Common myeloid progenitor, CD34-positive (primary cell): ENCODE measurements at places on chromosomes 7 and 10.

DNA sequence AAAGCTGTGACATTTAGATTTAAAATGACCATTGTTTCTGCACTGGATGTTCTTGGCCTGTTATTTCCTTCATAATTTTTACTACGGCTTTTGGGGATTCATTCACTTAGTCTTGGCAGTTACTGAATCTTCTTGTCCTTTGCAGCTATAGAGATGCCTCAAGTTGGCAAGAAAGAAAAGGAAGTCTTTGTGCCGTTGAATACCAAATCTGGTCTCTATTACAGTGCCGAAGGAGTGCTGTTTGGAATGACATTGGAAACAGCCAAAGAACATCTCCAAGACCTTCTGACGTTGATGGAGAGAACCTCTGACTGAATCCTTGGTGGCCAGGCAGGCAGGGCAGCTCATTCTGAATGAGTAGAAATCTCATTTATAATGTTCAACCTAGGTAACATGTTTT lies 54.3 kb upstream of the NRP1 start:
- DNase-seq: no peak

- no peak for DNase-seq
Measured at GRCh38 chr7:149830997-149831740, 7.0 kb upstream of the ZNF862 start.

DNA sequence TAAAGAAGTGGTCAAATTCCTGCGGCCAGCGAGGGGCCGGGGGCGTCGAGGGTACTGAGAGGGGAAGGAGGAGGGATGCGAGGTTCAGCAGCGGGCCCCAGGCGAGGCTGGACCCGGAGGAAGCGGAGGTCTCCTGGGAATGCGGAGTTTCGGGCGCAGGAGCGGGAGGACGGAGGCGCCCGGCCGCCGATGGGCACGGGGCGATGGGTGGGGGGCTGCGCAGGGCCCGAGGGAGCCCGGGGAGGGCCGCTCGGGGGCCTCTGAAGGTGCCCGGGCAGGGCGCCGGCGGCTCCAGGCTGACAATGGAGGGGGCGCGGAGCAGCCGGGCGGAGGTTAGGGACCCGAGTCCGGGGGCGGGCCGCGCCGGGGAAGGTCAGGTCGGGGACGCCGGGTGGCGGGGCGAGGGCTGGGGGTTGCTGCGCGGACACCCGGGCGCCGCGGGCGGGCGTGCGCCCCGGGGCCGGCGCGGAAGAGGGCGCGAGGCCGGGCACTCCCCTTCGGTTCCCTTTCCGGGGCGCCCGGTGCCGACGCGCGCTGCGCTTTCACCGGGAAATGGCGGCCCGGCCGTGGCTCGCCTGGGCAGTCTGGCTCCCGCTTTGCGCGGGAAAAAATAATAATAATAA lies 683 bp downstream of the MACROH2A2 start:
- DNase-seq: peak; percentile 6

DNA sequence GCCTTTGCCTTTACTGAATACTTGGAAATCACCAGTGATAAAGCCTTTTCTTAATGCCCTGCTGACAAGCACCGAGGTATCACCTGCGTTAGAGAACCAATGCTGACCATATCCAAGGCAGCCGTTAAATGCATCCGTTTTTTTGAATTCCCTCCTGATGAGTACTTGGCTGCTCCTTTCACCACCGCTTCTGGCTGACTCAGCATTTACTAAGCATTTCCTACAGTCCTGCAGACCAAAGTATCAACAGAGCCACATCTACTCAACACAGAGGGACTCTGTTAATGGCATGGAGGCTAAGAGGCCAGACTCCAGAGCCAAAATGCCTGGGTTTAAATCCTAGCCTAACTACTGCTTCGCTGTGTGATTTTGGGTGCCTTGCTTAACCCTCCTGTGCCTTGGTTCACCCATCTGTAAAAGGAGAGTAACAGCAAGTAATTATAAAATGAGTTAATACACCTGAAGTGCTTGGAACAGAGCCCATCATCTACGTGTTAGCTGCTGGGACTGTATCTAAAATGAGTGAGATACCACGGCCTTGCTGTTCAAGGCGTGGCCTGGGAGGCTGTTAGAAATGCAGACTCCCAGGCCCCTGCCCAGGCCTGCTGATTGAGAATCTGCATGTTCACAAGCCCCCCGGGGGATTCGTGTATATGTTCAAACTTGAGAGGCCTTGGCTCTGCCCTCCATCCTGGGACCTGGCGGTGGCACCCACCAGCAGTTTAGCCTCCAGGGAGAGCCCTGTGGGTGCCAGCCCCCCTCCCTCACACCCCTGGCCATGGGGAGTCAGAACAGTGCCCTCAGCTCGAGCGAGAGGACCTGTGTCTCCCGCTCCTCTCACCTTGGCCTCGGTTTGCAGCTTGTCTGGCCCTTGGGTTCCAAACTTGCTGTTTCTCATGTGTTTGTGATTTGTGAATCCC lies 30.8 kb upstream of the EFCAB10 start:
- no peak for DNase-seq

DNA sequence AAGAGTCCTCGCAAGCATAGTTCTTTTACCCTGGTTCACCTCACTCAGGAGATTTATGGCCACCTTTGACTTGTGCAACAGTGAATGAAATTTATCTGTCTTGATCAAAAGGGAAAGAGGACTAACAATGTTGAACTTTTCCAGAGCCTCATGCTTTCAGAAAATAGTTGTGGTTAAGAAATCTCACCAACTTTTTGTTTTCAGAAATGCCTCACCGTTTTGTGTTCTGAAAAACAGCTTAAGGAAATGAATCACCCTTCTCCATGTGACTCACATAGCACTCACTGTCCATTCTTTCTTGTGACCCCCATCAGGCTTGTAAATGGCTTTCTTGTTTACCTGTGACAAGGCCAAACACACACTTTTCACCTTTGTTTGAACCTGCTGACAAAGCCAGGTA lies 148.6 kb upstream of the FAM3C start:
- DNase-seq: peak; percentile 78

DNA sequence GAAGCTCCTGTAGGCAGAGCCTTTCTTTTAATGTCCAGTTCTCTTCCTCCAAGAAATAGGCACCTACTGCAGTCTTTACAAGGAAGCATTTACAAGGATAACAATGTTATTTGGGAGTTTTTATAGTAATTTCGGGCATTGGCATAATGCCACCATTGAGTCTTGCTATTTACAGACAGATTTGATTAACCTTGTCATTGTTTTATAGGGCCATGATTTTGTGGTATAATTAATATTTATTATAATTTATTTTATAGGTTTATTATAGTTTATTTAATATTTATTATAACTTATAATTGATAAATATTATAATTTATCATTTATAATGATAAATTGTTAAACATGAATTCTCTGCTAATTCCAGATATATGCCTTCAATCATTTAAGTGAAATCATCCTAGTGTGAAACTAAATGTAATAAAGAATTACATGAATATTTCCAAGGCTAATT lies 573 bp upstream of the POT1 start:
- peak; percentile 2 for DNase-seq

DNA sequence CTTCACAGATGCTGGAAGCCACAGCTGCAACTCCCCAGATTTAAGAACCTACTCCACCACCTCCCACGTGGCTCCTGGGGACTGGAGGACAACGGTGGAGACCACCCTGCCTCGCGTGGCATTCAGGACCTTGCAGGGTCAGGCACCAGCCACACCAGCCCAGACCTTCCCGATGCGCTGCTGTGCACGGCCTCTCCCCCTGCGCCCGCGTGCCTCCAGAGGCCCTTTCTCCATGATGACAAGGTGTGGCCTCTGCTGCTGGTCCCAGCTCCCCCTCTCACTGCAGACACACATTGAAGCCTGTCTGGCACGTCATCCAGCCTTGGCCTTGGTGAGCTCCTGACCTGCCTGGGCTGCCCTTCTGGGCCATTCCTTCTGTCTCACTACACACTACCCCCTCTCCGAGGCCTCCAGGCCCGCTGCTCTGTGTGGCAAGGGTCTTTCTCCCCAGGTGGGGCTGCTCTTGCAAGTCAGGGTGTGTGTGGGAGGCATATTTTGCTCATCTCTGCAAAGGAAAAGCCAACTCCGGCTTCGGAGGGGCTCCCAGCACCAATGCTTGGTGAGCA lies 254.8 kb downstream of the MAD1L1 start:
- no peak for DNase-seq

GRCh38 chr7:24783698-24784097 lies 26.4 kb upstream of the GSDME start:
- DNase-seq: no peak

DNA sequence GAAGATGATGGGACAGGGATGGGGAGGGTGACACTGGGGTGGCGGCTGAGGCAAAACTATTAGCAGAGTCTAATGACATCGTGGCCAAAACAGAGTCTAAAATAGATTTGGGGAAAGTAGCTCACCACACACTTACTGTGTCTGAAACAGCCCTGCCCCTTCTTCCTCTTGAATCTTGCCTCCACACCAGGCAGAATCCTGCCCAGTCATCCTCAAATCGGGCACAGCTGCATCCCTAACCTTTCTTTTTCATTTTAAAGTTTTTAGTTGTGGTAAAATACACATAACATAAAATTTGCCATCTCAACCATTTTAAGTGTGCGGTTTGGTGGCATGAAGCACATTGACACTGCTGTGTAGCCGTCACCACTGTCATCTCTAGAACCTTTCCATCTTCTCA lies 90.0 kb downstream of the PRKAG2 start:
- peak; percentile 73 for DNase-seq

DNA sequence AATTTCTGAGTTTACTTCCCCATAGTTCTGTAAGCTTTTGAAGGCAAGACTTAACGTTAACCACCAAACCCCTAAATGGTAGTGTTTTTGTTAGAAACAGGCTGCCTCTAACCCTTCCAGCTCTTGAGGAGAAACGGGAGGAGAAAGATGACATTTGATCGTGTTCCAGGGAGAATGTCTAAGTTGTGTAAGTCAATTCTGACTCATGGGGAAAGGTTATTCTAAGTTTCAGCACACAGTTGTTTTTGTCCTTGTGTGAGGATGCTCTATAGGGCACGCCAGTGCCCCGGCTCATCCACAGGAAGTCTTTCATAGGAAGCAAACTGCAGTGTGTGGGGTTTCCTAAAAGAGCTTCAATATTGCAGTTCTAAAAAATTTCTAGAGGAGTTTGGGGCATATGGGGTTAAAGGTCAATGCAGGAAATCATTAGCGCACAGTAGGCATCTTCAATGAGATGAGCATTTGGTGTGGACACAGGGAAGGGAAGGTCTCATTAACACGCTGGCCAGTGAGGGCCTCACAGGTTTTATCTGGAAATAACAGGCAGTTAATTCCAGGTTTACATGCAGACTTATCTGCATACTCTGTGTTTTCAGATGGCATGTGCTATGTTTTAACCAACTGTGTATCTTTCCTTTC lies 638.2 kb upstream of the IGFBP3 start:
- no peak for DNase-seq

DNA sequence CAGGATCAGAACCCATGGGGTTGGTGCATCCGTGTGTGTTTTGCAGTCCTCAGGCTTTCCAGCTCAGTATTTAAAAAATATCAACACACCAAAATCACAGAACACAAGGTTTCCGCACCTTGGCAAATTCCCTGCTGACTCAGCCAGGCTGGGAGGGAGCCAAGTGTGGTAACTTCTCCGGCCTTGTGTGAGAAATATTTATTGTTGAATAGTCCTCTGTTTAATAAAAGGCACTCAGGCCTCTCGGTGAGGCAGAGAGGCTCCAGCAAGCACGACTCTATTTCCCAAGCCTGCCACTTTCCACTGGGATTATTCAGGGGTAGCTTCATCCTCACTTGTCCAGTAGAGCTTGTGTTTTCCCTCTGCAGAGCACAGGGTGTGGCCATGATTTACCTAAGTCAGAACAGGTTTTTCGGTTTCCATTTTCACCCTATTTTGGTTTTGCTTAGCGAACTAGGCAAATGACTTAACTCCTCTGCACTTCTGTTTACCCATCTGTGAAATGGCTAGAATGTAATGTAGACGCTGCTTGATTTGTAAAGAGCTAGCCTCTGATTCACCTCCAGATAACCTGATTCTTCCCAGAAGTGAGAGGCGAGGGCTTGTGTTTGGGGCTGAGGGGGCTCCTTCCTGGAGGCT lies 13.0 kb upstream of the CHST15 start:
- DNase-seq: peak; percentile 86

DNA sequence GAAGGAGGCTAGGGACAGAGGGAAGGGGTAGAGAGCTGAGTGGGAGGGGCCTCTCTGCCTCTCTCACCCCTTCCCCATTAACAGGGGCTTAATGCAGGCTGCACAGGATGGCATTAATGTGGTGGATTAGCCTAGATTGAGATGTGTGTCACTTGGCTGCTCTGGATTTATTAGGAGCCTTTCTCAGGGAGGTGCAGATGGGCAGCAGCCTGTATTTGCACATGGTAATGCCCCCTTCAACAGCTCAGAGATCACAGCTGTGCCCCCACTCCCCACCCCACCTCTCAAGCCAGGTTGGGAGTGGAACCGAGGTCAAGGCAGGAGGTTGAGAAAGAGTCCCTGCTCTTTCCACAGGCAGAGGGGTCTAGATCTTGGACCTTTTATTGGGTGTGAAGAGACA lies 7.3 kb downstream of the PITX3 start:
- no peak for DNase-seq

DNA sequence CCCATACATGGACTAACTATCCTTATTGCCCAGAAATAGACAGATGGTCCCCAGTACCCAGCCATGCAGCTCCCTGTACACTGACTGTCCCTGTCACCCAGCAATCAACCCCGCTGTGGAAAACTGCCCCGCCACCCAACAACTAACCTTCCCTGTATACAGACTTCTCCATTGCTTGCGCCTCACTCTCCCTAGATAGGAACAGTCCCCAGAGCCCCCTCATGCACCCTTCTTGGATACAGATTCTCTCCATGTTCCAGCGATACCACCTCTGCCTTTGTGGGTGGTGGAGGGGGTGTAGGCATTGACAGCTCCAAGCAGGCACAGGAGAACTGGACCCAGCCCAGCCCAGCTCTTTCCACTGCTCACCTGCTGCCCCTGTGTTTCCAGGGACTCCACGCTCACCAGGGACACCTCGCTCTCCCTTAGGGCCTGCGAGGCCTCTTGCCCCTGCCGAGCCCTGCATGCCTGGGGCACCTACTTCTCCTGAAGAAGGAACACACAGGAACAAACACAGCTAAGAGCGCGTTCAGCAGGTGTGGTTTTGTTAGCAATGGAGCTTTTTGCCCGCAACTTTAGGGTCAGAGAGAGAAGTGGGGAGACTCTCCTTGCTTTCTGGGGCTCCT lies 7.2 kb downstream of the SFTPD start:
- no peak for DNase-seq

DNA sequence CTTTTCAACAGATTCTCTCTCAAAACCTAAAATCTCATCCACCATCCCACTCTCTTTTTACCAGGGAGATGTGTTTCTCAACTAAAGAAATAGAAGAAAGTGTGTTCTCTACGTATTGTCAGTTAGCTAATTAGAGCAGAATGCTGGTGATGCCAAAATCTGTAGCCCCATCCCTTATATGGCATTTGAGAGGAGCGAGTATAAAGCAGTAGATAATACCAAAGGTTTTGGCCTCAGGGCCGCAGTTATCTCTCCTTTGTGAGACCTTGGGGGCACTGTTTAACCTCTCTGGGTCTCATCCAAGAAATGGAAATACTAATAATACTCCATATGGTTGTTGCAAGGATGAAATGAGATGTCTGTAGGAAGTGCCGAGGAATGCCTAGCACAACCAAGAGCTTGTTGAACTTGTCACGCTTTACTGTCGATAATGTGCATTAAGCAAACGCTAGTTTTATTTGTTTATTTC lies 456 bp upstream of the DLD start:
- DNase-seq: no peak

GRCh38 chr7:116432527-116432916 lies 67.0 kb upstream of the CAV2 start:
- DNase-seq: no peak
